ENCODE measurements at places on chromosomes 11 and 22.

- DNase-seq = no peak
Observed at GRCh38 chr22:29327089-29327764, 11.7 kb upstream of the RASL10A start.

DNA sequence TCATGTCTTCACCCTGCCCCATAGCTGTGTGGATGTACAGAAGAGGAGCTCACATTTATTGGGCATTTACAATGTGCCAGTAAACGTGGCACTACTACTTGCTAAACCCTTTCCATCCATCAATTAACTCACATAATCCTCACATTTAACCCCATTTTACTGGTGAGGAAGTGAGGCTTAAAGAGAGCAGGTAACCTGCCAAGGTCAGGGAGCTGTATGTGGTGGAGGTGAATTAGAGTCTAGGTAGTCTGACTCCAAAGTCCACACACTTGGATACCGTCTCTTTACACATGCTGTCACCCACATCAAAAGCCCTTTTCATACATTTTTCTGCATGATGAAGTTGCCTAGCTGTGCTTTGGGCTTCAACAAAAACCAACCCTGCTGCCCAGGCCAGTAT is 10.8 kb downstream of the PLEKHA7 start:
- DNase-seq = no peak

- peak; percentile 62 for DNase-seq
Observed at GRCh38 chr11:67264877-67265632, 1.2 kb upstream of the GRK2 start.

DNA sequence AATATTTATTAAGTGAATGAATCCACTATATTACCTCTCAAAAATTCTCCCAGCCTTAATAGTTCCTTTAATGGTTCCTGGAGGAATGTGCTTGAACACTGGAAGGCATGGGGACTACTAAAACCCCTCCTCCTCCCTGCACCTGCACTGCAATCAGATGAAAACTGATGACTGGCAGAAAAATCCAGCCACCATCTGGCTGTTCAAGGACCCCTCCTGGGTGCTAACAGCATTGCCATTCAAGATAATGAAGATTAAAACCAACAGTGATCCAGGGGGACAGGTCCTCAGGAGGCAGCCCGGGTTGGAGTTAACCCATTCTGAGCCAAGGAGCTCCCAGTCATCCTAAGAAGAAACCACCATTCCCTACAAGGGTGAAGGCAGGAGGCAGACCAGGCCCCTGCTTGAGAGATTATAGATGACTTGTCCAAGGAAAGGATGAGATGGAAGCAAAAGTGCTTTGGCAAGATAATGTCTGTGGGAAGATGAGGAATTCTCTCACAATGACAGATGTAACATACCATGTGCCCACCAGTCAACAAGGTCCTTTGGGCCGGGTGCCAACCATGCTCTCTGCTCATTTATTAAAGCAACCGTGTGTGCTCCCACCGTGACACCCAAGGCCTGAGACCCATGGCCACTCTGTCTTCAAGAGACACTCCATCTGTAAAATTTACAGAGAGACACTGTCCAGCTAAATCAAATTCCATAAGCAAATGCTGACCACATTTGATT is 90.6 kb downstream of the LARGE1 start:
- DNase-seq = no peak

DNA sequence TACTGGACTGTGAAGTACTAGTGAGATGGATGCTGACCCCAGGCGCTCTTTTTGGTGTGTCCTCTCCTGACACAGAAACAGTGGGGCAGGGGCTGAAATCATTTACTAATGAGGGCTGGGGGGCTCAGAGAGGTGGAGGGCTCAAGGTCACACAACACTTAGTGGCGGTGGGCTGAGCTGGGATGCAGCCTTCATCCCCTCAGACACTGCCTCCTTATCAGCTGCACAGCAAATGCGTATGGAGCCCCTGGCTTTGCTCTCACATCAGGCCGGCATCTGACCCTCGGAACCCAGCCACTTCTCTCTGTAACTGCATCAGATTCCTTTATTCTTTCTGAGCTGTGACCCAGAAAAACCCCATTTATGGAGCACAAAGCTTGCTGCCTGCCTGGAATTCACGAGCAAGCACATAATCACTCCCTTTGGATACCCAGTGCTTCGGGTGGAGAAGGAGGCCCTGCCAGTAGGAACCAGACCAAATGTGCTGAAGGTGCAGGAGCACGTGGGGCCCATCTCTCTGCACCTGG is 736.6 kb downstream of the TBC1D22A start:
- DNase-seq = no peak

Measured in activated effector memory CD4-positive, alpha-beta T cell treated with anti-CD3 and anti-CD28 coated beads, Interleukin-2, amount 50 U/mL, for 16 hours (primary cell).